Right renal pelvis (tissue), 4 donors: ENCODE measurements at places on chromosomes 12 and 14.

DNA sequence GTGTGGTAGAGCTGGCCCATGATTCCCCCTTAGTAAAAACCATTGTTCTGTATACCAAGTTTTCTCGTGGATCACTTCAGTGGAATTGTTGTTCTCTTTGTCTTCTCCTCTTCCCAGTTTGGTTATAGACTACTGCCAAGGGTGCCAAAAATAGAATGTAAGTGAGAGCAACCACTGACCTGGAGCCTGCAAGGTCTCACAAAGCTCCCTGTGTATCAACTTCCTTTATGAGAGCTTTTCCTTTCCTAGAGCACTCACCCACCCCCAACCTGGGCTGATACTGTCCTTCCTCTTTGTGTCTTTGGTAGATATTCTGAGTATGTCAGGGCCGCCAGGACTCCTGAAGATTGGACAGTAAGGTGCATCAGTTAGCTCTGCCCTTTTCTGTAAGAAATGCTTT, 101.0 kb downstream of the SCN8A start:
- no peak for DNase-seq

- DNase-seq = no peak
Measured at GRCh38 chr12:130818635-130819576, 20.1 kb downstream of the STX2 start.

- DNase-seq = no peak
Measured at GRCh38 chr14:62667421-62667914, 377.8 kb downstream of the KCNH5 start.

- DNase-seq = no peak
Measured at GRCh38 chr14:101669629-101670028, 91.9 kb upstream of the PPP2R5C start.

GRCh38 chr12:113762155-113762881, 203.8 kb downstream of the RBM19 start:
- peak; percentile 38 for DNase-seq

DNA sequence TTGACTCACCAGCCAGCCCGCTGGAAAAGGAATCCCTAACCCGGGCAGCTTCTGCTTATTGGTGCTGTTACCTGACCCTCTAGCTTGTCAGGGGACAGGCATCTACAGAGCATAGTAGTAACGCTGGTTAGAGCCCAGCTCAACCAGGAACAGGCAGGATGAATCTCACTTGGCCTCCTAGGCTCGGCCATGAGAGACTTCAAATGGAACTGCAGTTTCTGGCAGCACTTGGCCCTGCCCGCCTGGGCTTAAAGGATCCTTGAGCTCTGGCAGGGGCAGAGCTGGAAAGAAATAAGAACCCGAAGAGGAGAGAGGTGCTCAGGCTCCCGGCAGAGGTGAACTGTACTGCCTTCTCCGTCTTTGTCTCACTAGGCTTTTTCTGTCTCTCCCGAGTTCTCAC, 2.3 kb upstream of the LHX5 start:
- DNase-seq = no peak
